Right renal cortex interstitium (tissue), 3 donors: ENCODE measurements at places on chromosomes 16 and 17. TPM values are rescaled to one million over a fixed set of nuclear protein-coding genes. Genes with fewer than 3 reads are reported as not detected.

The TP53TG3C gene
- not detected for polyA plus RNA-seq

The KPNA2 gene
- 123 TPM for polyA plus RNA-seq

The PRSS22 gene
- polyA plus RNA-seq = 7.0 TPM

The RCVRN gene
- 0.22 TPM for polyA plus RNA-seq

DNA sequence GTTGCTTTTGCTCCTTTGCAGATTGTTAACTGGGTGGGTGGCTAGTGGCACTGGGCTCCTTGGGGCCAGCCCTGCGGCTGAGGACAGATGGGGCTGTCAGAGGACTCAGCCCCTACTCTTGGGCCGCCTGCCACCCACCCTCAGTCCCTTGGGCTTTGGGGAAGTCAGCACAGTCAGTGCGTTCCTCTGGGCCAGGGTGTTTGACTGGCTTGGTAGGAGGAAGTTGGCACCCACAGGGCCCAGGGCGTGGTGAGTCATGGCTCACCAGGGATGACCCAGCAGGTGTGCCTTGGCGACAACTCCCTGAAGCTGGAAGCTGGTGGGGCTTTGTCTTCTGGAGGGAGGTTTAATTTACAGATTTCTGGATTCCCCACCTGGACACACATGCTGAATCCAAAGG lies 32.4 kb downstream of the HAPSTR1 start:
- no peak for DNase-seq

- DNase-seq = peak; percentile 19
These were observed 823 bp downstream of the TNRC6C start for GRCh38 chr17:77959126-77959925.
